Lower leg skin (tissue), 4 donors: ENCODE measurements at places on chromosomes 4 and X.

DNA sequence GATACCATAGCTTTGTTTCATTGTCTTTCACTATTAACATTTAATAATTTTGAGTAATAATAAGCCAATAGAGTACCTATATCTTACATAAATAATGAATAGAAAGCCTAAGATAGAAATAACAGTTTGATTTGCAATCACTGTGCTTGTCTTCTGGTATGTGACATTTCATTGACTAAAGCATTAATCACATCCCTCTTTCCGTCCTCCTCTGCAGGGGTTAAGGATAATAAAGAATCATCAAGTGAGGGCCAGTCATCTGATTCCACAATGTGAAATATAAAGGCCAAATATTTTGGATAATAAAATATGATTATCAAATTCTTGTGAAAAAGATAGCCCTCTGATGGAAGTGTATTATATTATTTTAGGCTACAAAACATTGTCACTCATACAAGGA lies 2073.4 kb downstream of the ARAP2 start:
- DNase-seq, result no peak

- peak; percentile 76 for DNase-seq
These were observed 83.6 kb downstream of the NBDY start for GRCh38 chrX:56812515-56813105.

- no peak for DNase-seq
These were observed 116.7 kb upstream of the TMEM164 start for GRCh38 chrX:109886122-109886761.

- no peak for DNase-seq
These were observed 377.1 kb upstream of the LCORL start for GRCh38 chr4:18398661-18399060.

GRCh38 chr4:180558427-180558826 lies 1684.8 kb upstream of the TENM3 start:
- no peak for DNase-seq
